ENCODE measurements at places on chromosomes 3 and 15.

DNA sequence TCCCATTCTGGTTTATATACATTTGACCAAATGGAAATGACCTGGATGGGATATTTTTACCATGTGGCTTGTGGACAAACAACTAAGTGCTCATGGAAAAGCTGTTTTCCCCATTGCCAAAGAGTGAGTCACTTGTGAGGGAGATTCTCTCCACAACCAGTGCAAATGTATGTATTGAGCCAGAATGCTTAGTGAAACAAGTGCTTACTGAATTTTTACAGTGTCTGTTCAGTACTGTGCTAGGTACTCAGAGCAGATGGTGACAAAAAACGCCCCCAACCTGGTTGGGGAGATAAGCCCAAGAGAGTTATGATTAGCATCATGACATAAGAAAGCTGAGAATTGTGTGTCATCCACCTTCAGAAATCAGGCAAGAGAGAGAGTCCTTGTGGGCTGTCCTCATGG, 2.3 kb downstream of the CHP1 start:
- no peak for DNase-seq

- DNase-seq = no peak
These were observed 6.5 kb downstream of the DAG1 start for GRCh38 chr3:49476563-49476962.

DNA sequence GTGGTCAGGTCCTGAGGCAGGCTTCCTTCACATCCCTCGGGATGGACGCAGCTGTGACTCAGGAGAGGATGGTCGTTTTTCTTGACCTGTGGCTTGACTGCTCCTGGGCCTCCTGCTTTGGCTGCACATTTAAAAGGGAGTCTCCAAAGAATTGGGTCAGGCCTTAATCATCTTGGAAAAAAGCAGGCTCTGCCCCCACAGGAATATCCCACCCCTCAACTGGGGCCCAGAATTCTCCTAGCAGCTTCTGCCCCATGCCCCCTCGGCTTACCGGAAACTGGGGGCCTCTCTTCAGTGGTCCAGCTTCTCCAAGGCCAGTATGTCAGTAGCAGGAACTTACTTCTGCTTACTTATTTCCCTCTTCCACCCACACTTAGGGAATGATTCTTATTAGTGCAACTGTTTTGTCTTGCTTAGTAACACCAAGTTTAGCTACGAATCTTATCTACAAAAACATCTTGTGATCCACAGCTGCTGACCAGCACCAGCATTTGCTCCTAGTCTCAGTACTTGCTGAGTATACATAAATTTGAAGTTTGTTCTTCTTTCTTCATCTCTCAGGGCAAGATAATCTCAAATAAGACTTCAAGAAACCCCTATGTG, 35.7 kb downstream of the ATG7 start:
- no peak for DNase-seq

DNA sequence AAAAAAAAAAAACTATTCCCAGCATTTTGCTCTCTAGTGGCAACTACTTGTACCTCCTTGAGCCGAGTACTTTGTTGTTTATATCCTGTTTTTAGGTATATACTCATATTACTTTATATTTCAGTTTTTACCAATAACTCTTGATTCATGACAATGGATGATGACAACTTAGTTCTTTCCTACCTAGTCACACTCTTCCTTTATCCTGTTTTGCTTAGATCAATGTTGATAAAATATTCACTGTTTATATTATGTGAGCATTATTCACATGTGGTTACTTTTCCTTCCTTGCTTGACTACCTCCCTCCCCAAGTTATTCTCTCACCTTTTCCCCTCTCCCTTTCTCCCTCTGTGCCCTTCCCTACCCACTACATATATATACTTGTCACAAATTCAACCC, 53.7 kb downstream of the NKIRAS1 start:
- DNase-seq = no peak

- no peak for DNase-seq
These were observed 9.9 kb downstream of the PSMA4 start for GRCh38 chr15:78550194-78550593.

GRCh38 chr3:78434801-78435200, 1333.0 kb downstream of the ROBO1 start:
- no peak for DNase-seq

DNA sequence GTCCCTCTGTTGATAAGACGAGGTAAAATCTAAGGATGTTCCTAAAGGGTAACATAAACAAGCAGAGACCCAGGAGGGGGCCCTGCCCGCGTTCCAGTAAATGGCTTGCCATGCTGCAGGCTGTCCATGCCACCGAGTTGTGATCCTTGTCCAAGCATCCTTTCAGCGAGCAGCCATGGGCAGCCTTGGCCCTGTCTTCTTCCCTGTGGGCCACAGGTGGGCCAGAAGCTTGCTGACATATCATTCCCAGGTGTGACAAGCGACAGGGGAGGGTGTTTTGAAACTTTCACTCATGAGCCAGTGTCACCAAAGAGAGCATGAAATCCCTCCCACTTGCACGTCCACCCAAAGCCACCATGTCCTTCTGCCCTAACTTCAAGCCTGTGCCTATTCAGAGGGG, 53.7 kb downstream of the PCSK6 start:
- DNase-seq = no peak

DNA sequence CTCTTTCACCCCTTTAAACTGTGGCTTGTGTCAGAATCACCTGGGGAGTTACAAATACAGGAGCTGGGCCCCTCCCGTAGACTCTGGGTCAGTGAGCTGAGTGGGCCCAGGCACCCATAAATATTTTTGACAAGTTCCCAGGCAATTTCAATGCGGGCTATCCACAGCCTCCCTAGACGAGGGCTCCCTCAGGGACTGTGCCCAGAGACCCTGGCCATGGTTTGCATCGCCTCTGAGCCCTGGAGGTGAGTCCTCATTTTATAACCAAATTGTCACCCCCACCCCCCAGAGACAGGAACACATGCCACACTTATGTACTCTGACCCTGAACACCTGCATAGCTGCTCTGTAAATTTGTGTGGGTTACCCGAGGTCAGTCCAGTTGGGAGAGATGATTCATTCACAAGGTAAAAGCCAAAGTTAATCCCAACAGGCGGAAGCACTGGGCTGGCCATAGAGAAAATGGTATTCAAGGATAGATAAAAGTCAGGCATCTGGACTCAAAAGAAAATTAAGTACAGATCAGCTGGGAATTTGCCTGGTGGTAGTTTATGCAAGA, 146.5 kb upstream of the SLC6A11 start:
- DNase-seq = no peak

DNA sequence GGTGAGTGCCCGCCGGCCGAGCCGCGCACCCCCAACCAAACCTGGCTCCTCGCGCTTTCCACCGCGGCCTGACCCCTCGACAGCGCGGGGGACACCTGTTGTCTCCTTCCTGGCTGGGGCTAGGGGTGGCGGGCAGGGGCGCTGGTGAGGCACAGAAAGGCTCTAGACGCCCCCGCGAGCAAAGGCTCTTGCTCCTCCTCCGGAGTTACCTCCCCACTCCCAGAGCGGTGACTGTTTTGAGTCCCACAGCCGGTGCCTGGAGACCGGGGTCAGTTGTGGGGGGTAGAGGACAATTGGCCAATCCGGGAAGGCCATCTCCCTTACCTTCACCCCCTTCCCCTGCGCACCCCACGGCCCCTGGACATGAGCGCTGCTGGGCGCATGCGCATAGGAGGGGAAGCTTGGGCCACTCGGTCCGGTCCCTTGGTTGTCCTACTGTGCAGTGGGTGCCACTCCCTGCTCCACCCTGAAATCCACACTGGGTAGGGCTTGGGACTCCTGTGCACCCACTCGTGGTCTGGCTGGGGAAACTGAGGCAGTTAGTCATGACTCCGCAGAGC, 554 bp downstream of the CHST13 start:
- DNase-seq = peak; percentile 43

GRCh38 chr15:70882361-70882760, 9.9 kb downstream of the THAP10 start:
- DNase-seq = no peak

All from progenitor cell of endocrine pancreas (in vitro differentiated cells).